ENCODE measurements at places on chromosomes 3 and 15. TPM values are rescaled to one million over a fixed set of nuclear protein-coding genes. Genes with fewer than 3 reads are reported as not detected.

- DNase-seq = no peak
Measured at GRCh38 chr15:31235311-31236183, 91.1 kb upstream of the KLF13 start.

GRCh38 chr3:178137831-178138230 lies 398.4 kb upstream of the KCNMB2 start:
- no peak for DNase-seq

The CPN2 gene
- not detected for total RNA-seq

- no peak for DNase-seq
Measured at GRCh38 chr15:56919609-56920366, 1.3 kb downstream of the TCF12 start.

DNA sequence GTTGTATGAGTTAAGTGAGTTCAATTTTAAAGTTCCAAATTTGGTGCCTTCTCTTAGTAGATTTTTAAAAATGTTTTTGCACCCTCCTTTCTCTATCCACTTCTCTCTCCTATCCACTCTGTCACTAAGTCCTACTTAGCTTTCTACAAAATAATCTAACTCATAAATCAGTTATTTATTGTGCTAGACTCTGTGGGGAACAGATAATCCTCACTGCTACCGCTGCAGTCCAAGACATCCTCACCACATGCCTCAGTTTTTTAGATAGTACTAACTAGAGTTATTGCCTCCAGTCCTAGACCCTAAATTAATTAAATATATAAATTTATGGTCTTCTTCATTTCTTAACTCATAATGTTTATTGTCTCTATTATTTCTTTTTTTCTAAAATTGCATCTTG lies 576.3 kb downstream of the GRM7 start:
- DNase-seq = no peak

DNA sequence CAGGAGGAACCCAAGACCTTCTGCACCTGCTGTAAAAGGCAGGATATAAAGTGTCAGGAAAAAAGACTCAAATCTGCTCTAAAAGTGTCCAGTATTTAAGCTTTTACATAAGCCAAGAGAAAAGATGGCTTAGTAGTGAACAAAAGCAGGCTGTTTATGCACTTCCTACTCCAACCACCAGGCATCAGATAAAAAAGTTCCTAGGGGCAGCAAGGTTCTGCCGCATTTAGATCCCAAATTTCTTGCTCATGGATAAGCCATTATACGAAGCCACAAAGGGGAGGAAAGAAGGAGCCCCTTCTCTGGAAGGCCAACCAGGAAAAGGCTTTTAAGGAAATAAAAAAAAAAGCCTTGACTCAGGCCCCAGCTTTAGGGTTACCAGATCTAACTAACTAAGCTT lies 10.6 kb upstream of the SLC9C1 start:
- no peak for DNase-seq

The ECE2 gene
- total RNA-seq = not detected

DNA sequence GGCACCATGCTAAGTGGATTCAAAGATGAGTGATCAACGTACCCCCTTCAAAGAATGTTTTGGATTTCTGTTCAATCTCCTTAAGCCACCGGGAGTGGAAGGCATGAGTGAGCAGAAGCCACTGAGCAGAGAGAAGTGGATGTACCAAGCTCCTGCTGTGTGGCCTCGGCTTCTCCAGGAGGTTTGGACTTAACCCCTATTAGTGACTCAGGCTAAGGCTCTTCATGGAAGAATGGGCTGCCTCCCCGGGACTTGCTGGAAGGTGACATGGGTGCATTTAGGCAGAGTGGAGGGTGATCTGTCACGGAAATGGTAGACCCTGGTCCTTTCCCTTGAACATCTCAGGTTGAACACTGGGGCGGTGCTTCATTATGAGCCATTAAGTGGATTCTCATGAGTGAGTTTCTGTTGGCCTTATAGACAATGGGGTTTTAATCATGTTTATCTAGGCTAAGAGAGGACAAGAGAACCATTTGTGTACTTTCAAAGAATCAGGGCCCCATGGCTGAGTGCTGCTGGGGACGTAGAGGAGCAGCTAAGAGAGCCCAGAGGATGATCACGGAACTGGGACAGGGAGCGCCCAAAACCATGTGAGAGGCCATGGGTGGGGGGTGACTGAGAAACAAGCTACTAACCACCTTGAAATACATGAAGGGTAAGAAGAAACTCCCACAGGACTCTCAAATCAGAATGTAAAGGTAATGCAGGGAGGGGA lies 62.2 kb downstream of the HES1 start:
- DNase-seq = no peak

DNA sequence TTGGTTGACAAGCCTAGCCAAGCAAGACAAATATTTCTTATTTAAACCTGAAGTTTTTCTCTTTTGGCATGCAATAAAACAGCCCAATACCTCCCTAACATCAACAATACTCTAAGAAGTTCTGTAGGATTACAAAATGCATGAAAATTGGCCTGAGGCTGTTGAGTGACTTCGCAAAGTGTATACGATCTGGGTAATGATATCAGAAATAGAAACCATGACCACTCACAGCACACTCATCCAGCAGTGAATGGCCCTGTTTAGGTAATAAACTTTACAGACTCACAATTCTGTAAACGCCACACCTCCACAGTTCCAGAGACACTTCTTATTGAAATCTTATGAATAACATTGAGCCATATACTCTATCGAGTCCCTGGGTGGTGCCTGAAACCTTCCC lies 83.0 kb upstream of the NAALADL2 start:
- no peak for DNase-seq

DNA sequence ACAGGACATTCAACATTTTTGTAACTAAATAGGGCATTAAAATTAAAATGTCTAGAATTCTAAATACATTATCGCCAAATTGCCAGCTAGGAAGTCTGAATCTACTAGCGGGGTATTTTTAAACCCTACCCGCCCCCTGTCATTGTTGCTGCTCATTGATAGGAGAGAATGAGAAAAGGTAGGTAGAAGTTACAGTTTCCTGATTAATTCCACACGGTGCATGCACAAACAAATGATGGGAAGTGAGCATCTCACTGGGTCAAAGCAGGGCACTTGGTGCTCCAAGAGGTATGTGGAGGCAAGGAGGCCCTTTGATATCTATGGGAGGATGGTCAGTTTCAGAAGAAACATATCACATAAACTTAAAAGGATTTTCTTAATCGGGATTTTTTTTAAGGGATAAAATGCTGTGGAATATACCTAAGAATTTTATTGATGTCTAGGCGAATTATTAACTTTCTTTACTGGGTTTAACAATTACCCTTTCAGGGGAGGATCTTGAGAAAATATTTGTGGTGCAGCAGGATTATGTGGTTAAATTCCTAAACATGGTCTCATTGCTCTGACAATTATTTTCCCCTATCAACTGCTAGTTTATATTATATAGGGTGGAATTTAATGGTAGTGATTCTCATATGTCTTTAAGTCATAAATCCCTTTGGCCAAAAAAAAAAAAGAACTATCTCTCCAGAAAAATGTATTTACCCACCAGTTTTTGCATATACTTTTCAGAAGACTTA lies 236.0 kb upstream of the GOLGA6L4 start:
- no peak for DNase-seq

The CEP19 gene
- total RNA-seq = 3.0 TPM

The CFAP100 gene
- total RNA-seq = not detected

The EFCAB12 gene
- 0.27 TPM for total RNA-seq

All from hematopoietic multipotent progenitor cell (in vitro differentiated cells).